ENCODE measurements at places on chromosomes 2 and 18. TPM values are rescaled to one million over a fixed set of nuclear protein-coding genes. Genes with fewer than 3 reads are reported as not detected.
A peak's percentile ranks its signal among the peaks of the same experiment; 100 is the strongest.

DNA sequence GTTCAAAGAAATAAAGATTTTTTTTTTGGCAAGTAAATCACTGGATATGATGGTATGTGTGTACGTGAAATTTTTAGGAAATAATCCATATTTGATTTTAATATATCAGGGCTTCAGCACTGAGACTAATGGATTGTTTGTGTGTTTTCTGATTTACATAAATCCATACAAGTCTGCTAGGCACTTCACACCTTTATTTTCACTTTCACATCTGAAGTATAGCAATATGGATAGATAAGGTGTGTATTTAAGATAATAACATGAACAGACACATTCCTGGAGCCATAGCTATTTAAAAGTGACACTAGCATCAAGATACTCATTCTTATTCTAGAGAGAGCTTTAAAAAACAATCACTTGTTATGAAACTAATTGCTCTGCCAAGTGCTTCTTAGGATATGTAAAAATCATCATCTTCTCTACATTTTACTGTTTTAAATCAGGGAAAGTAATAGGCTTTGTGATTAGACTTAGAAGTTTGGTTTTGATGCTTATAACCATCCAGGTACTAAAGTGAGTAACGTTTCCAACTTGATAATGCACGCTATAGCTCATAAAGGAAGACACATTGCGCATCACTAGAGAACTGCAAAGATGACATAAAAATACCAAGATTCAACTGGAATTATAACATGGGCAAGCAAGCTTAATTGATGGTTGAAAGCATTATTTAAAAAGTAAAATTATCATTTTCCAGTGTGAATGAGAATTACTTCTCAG is 208.9 kb downstream of the ZEB2 start:
- DNase-seq: no peak

DNA sequence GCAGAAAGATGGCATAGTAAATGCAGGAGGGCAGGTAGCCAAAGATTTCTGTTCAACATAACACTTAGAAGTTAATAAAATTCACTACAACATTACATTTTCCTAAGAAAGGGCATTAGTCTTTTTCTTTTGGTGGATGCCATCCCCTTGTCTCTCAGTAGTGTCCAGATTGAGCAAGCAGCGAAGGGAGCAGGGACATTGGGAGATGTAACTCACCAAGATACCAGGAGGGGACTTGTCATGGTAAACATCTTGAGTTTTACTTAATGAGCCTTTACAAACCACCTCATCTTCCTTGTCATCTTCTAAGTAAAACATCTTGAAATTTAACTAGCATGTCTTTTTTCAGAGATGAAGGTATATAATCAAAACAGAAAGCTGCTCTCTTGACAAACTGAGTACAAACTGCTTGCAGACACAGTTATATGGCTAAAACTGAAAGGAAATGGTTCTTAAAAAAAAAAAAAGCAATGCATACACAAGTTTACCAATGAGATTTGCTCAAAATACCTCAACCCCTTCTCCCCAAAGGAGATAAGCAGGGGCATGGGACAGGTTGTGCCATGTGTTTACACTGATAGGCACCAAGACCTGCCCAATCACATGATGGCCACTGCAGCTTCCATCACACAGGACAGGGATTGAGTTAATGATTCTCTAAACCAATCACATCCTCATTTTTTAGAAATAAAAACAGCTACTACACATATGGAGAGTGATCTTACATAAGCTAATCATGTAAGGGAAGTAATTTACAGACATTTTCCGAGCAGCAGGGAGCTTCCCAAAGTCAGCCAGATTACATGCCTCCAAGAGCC is 30.3 kb downstream of the LPIN2 start:
- no peak for DNase-seq

GRCh38 chr2:107809835-107810234 is 16.9 kb upstream of the RGPD4 start:
- DNase-seq: no peak

- DNase-seq: no peak
Measured at GRCh38 chr2:132642415-132642814, 27.6 kb downstream of the LYPD1 start.

DNA sequence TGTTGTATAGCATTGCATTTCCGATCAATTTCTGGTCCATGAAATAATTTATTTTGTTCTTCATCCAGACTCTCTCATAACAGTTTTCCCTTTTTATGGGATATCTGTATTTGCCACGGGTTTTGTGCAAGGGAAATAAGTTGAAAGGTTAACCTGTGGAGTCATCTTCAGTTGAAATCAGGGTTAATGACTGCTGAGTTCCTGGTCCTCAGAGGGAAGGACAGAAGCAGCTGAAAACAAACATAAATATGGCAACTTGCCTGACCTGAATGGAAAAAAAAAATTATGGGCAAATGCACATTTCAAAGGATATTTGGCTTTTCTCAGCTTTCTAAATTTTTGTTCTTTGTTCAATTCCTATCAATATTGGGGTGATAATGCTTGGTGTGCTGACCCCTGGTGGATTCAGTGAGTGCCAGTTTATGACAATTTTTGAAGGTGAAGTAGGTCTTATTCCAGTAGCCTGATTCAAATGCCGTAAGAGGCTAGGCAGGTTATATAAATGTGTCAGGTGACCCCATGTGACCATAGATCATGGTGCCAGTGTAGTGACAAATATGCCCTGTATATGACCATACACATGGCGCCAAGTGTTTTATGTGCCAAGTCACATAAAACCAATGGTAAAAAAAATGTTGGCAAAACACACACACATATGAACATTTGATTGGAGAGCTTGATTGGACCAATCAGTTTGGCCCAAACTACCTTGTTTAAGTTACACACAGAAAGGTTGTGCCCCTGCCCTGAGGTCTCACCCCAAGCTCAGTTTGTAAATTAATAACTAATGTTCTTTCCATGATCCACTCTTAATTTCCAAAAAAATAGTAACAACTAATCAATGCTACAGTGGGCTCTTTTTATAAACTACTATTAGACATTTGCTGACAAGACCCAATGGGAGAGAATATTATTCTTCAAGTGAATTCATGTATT is 47.6 kb upstream of the FAM124B start:
- DNase-seq: peak; percentile 12

- DNase-seq: no peak
Measured at GRCh38 chr2:156300337-156300736, 32.2 kb downstream of the NR4A2 start.

DNA sequence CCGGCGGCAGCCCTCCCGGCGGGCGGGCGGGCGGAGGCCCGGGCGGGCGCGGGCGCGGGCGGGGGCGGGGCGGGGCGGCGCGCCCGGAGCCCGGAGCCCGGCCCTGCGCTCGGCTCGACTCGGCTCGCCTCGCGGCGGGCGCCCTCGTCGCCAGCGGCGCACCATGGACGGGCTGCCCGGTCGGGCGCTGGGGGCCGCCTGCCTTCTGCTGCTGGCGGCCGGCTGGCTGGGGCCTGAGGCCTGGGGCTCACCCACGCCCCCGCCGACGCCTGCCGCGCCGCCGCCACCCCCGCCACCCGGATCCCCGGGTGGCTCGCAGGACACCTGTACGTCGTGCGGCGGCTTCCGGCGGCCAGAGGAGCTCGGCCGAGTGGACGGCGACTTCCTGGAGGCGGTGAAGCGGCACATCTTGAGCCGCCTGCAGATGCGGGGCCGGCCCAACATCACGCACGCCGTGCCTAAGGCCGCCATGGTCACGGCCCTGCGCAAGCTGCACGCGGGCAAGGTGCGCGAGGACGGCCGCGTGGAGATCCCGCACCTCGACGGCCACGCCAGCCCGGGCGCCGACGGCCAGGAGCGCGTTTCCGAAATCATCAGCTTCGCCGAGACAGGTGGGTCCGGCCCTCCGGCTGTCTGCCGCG is at the start of gene INHBB:
Gene INHBB, plus strand, starts transcription at position 111 of the 641 bp plus-strand sequence. Its CDS starts 53 bp downstream, at position 164.
- no peak for DNase-seq

DNA sequence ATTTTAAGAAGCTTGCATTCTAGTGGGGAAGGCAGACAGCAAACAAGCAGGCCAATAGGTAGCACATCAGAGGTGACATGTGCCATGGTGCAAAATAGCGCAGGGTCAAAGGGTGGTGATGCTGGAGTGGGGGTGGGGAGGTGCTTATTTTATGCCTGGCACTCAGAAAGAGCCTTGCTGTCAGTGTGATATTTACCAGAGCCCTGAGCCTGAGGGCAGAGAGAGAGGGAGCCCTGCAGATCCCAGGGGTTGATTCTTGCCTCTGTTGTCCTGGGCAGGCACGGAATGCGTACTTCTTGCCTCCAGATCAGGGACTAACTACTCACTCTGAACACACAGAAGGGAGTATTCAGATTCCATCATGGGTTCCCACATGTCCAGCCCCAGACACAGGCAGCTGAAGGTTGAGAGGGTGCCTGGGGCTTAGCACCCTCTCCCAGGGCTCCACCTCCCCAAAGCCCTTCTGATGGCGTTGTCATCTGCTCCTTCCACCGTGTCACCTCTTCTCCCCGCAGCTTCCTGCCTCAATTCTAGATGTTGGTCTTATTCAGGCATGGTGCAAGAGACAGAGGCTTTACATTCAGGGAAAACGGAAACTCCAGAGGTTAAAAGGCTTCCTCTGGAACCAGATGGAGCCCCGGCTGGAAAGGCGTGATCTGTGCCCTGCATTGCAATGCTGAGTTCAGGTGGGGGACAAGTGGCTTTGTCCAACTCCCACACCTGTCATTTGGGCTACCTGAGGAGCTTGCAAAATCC is 252.3 kb downstream of the HAUS1 start:
- DNase-seq: no peak

GRCh38 chr2:58047961-58048360 is 1.4 kb downstream of the VRK2 start:
- no peak for DNase-seq

- DNase-seq: no peak
Measured at GRCh38 chr2:33246432-33246831, 230.0 kb upstream of the RASGRP3 start.

DNA sequence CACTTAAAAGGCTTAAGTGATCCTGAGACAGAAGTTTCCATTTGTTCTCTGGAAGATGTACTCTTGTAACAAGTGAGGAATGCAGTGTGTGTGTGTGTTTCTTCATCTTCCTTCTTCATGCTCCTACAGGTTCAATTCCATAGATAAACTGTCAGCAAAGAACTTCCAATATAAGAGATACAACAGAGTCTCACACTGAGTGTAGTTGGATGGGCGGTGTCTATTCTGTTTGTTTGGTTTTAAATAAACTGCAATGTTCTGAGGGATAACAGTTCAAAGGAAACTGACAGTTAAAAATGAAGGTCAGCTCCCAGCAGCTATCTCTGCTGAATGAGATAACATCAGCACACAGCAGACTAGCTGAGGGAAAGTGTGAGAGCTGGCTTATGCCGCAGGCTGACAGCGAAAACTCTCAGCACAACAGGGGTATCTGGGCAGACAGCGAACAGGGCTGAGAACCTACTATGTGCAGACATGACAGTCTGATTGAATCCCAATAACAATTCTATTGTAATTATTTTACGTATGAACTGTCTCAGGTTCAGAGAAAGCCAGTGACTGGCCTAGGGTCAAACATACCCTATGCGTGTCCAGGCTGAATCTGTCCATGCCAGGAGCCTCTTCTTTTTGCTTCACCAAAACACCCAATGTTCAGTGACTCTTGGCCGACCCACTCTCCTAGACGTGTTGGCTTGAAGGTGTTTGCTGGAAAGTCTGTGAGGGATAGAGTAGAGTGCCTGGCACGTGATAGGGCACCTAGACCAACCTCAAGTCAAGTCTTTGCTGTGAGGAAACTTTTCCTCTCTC is 201.9 kb upstream of the TRIB2 start:
- no peak for DNase-seq

- DNase-seq: peak; percentile 23
Measured at GRCh38 chr18:28716338-28716737, 539.4 kb upstream of the CDH2 start.

DNA sequence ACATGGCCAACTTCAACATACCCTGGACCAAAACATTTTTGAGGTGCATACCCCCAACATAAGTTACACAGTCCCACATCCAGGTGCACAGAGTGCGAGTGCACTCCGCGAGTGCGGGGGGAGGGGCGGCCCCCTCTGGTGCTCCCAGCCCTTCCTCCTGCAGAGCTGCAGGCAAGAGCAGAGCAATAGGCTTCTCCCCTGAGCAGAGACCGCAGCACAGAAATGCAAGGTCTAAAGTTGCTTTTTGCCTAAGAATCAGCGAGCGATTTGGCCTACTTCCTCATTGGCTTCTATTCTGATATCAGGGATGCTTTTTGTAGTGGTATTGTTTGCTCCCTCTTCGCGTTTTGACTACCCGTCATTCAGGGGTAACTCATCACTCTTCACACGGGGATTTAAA is 40.6 kb downstream of the BOLA3 start:
- no peak for DNase-seq

DNA sequence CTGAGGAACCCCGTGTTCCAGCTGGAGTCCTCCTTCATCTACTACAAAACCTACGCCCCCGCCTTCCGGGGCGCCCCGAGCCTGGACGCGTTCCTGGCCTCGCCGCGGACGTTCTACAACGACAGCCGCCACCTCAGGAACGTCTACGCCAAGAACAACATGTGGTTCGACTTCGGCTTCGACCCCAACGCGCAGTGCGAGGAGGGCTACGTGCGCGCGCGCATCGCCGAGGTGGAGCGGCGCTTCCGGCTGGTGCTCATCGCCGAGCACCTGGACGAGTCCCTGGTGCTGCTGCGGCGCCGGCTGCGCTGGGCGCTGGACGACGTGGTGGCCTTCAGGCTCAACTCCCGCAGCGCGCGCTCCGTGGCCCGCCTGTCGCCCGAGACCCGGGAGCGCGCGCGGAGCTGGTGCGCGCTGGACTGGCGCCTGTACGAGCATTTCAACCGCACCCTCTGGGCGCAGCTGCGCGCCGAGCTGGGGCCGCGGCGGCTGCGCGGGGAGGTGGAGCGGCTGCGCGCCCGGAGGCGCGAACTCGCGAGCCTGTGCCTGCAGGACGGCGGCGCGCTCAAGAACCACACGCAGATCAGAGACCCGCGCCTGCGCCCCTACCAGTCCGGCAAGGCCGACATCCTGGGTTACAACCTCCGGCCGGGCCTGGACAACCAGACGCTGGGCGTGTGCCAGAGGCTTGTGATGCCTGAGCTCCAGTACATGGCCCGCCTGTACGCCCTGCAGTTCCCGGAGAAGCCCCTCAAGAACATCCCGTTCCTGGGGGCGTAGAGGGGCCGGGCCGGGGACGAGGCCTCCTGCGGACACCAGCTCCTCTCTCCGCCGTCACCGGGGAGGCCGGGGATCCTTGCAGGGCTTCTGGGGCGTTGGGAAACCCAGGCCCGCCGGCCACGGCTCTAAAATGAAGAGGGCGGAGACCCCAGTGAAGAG is 5.3 kb upstream of the NEU4 start:
- DNase-seq: peak; percentile 53

The MC5R gene
- not detected for total RNA-seq

The PFN4 gene
- total RNA-seq: 0.33 TPM

The CRYGD gene
- not detected for total RNA-seq

The MEP1B gene
- total RNA-seq: not detected

The TUBA4A gene
- 209 TPM for total RNA-seq

The PPM1G gene
- 58.8 TPM for total RNA-seq

The ZNF804A gene
- not detected for total RNA-seq

The KIDINS220 gene
- 80.5 TPM for total RNA-seq

The SPIRE1 gene
- 63.8 TPM for total RNA-seq

Data from mammary epithelial cell (primary cell).